ENCODE measurements at places on chromosomes 13 and 19. TPM values are rescaled to one million over a fixed set of nuclear protein-coding genes. Genes with fewer than 3 reads are reported as not detected.

DNA sequence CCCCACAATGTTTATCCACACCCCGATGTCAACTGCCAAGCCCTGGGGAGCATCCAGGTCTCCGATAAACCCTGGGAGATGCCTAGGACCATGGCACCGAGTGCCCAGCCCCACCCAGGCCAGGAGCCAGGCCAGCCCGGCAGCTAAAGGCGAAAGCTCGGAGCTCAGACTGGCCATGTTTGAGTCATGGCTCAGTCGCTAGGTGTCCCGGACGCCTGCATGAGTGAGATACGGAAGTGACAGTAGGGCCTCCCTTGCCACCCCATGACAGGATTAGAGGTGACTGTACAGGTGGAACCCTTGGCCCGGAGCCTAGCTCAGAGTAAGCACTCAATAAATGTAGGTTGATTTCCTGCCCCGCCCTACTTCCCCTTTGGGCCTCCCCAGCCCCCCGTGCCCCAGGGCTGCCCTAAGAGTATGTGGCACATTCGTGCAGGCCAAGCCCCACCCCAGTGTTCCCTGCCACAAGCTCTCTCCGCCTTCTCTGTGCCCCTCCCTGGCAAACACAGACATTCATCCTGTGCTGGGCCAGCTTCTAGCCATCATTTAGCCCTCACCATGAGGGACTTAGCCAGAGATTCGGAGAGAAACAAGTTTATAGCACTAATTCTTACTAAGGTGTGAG is 5.8 kb upstream of the TPM4 start:
- DNase-seq: no peak

DNA sequence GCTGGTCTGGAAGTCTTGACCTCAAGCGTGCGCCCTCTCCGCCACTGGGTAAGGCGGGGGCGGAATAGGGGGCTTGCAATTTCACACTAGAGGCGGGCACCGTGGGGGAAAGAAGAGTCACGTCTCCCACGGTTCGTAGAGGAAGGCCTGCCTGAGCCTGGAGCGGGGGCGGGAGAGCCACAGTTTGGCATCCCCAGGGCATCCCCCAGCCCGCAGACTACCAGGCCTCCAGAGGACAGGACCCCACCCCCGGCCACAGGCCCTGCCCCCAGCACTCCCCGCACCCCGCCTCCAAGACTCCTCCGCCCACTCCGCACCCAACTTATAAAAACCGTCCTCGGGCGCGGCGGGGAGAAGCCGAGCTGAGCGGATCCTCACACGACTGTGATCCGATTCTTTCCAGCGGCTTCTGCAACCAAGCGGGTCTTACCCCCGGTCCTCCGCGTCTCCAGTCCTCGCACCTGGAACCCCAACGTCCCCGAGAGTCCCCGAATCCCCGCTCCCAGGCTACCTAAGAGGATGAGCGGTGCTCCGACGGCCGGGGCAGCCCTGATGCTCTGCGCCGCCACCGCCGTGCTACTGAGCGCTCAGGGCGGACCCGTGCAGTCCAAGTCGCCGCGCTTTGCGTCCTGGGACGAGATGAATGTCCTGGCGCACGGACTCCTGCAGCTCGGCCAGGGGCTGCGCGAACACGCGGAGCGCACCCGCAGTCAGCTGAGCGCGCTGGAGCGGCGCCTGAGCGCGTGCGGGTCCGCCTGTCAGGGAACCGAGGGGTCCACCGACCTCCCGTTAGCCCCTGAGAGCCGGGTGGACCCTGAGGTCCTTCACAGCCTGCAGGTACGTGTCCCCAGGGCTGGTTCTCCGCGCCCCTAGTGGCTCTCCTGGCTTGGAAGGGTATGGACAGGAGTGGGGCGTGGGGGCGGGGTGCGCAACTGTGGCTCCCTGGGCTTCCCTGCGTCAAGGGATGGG is at the start of gene ANGPTL4:
Gene ANGPTL4 (plus strand): TSS at position 353 of the 969 bp plus-strand sequence. CDS start 167 bp downstream, at position 520.
- peak; percentile 26 for DNase-seq

- DNase-seq: no peak
Observed at GRCh38 chr19:33505148-33505547, 16.4 kb downstream of the PEPD start.

The KIR2DL4 gene
- not detected for total RNA-seq

The KRTDAP gene
- total RNA-seq: not detected
